ENCODE measurements at places on chromosomes 11 and 22.

DNA sequence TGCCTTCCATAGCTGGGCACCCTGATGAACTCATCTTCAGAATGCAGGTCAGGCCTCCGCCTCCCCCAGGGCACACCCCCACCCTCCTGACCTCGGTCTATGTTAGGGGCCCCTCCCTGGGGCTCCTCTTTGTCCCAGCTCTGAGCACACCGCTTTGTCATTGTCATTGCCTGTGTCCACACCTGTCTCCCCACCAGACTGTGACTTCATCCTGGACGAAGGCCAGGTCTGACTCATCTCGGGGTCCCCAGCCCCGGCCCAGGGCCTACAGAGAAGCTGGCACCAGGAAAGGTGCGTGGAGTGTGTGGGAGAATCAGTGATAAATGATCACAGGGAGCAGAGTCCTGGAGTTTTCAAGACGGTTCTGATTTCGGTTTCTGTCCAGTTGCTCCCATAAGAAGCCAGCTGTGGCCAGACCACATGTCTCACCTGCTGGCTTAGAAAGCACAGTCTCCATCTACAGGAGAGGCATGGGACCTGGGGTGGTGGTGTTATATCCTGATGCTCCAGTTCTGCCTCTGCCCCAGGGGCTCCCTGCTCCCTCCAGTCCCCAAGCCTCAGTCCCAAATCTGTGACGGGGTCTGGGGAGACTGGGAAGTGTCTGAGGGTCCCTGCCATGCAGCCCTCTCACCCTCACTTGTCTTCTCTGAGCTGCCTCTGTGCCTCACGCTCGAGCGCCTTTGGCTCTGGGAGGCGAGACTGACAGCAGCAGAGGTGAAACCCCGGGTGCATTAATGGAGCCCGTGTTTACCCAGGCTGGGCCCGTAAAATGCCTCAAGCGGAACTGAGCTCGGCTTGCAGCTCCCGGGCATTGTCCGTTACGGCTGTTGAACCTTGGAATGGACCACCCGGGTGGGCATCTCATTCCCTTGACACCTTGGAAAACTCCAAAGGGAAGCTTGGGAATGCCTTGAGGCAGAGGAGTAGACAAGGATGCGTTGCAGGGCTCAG, 85.5 kb upstream of the WNT11 start:
- DNase-seq, result no peak

DNA sequence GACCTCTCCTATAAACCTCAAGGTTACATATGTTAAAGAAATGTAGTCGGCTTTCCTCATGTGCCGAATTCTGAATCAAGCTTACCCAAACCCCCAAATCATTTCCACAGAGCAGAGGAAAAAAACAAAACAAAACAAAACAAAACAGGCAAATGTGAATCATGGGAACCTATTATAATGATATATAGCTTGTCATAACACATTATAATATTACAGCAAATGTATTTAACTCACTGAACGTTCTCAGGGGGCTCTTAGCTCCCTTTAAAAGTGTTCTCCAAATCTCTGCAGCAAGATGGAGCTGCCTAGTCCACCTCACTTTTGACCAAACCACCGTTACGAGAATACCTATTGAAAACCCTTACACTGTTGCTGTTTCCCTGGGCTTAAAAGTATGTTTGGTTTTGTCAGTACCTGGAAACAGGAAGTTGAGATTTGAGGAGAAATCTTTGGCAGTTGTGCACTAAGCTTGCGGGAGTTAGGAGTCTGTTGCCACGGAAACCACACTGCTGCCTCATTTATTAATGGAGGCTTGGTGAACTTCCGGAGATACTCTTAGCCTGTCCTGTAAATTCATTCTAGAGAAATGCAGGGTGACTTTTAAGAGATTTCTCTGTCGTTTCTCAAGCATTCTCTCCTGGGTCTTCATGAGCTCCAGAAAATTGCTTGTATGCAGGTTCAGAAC, 167.0 kb upstream of the RASSF10 start:
- DNase-seq, result peak; percentile 90

DNA sequence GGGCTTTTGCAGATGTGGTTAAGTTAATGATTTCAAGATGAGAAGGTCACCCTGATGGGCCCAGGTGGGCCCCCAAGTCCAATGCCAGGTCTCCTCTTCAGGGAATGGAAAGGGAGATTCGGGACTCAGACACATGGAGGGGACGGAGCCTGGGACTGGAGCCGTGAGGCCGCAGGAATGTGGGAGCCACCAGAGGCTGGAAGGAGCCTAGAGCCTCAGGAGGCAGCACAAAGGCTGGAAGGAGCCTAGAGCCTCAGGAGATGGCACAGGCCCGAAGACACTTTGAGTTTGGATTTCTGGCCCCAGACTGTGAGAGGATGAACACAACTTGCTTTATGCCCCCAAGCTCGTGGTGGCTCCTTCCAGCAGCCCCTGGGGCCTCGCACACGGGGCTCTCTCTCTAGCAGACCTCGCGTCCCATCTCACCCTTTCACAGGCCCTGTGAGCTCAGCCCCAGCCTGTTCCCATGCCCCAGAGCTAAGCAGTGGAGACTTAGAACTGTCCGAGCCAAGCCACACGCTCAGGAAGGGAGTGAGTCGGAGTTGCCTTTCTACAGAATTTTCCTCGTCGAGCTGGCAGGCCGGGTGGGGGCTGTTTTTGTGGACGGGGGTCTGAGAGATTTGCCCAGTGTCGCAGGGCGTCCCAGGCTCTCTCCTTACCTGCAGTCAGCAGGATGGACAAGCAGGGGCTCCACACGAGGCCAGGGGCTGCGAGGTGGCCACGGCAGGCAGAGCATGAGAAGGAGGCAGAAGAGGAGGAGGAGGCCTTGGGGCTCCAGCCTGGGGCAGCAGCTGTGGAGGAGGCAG, 937.6 kb downstream of the BRD1 start:
- no peak for DNase-seq

GRCh38 chr22:50032109-50032871, 19.7 kb upstream of the IL17REL start:
- no peak for DNase-seq

- peak; percentile 74 for DNase-seq
These were observed 289.7 kb downstream of the ST3GAL4 start for GRCh38 chr11:126645186-126645585.

- no peak for DNase-seq
These were observed 87.5 kb upstream of the RCN1 start for GRCh38 chr11:32003335-32003734.

Data from EH (cell line).